ENCODE measurements at places on chromosomes 5 and 9.

DNA sequence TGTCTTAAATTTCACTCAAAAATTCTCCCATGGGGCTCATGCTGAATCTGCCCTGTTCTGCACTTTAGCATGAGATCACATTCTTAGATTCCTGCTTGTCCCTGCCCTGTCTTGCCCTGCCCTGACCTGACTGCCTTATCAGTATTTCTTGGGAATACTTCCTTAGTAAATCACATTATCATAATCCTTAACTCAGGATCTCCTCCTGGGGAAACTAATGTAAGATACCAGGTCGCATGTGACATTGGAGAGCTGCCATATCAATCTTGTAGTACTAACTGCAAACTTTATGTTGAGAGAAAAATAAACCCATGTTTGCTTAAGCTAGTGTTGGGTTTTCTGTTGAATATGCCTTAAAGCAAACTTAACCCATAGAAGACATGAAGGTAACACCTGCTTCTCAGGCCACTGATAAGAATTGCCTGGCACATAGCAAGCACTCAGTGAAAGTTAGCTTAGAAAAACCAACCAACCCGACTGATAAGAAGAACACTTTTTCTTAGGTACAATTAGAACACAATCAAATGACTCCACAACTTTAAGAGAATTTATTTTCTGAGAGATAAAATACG lies 53.3 kb downstream of the IL33 start:
- DNase-seq, result no peak

GRCh38 chr9:91150998-91151717 lies 210.6 kb downstream of the AUH start:
- DNase-seq, result no peak

DNA sequence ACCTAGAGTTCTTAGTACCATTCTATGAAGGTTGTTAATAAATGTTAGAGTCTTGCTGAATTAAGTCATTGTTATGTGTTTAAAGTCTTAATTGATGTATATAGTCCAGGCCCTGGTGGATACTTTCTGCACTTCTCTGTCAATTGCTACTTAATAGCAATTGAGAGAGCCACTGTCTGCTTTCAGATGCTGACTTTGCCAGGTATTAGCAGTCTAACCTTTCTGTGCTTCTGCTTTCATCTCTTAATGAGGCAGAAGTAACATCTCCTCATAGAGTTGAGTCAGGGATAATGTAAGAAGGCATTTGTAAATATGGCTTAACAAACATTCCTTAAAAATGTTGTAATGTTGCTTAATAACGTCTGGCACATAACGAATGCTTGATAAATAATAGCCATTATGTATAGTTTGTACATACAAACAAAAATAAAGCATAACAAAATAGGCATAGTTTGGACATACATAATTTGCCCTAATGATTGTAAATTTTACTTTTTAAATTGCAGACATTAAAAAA lies 28.3 kb downstream of the RASGRF2 start:
- DNase-seq, result no peak

GRCh38 chr5:3326841-3327232 lies 268.8 kb upstream of the IRX1 start:
- no peak for DNase-seq

DNA sequence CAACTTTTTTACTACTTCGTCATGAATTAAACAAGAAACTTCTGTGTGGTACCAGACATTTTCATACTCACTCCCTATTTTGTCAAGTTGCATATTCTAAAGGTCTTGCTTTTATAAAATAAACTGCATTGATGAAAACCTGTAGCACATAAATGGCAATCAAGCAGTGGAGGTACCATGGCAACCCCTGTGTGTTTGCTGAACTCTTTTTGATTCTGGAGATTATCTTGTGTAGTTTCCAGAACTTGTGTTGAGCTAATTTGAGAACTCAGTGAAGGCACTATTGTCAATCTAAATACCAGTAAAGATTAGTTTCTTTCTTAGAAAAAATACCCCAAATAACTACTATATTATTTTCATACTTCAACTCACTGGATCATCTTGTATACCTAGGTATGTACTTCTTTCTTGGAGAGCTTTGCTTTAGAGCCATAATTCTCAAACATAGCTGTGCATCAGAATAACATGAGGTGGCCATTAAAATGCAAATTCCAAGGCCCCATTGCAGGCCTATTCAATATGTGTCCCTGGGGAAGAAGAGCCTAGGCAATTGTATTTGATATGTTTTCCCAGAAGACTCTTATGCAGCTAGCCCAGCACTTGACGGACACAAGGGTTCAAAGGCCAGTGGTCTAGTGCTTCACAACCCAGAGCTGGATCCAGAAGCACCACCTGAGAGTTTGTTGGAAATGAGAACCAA lies 9.8 kb upstream of the PRLR start:
- no peak for DNase-seq
